ENCODE measurements at places on chromosomes 6 and 20.

GRCh38 chr6:34462551-34462971 is 3.3 kb upstream of the PACSIN1 start:
- no peak for DNase-seq

- peak; percentile 88 for DNase-seq
Observed at GRCh38 chr20:34704177-34705007, at the start of gene TP53INP2. TSS of gene TP53INP2 (plus strand) at chr20:34704344. CDS start at chr20:34708740, 4,396 bp downstream.

DNA sequence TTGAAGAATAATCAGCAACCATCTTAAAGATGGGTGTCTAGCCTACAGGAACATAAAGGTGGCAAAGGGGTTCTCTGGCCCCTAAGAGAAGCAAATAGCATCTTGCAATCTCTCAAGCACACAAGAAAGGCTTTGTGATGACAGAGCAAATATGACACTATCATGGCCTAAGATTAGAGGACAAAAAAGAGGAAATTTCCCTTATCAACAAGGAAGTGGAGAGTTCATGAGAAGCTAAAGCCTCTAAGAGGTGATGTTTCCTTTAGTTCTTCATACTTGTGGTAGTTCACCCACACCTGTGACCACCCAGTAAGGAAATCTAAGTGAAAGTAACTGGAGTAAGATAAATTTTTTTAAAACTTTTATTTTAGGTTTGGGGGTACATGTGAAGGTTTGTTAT is 88.4 kb downstream of the OLIG3 start:
- DNase-seq, result no peak

DNA sequence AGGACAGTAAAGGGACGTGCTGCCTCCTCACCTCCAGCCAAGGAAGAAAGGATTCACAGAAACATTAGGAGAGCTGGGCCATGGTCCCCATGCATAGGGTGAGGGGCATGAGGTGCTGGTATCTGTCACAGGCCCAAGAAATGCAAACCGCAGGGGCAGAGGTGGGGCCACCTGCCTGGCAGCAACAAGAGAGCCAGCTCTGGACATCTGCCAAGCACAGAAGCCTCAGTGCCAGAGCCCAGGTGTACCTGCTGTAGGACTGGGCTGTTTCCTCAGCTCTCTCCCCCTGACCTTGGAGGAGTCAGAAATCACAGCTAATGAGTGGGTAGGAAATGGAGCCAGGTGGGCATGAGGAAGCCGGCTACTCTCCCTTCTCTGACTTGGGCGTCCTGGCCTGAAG is 45.3 kb downstream of the SLC2A12 start:
- no peak for DNase-seq

DNA sequence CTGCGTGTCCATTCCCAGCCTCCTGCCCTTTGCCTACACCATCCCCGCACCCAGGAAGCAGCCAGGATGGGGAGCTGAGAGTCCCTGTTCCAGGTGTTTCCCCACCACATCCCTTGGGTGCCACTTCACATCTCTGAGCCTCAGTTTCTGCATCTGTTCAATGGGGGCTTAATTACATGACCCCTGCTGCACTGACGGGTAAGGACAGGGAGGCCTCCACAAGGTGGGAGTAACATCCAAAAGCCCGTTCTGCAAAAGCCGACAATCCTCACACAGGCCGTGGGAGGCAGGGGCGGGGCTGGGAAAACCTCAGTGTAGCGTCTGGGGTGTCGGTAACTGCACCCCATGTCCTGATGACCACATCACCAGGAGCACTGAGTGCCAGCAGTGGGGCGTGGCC is 41.3 kb downstream of the GRM4 start:
- DNase-seq, result no peak

DNA sequence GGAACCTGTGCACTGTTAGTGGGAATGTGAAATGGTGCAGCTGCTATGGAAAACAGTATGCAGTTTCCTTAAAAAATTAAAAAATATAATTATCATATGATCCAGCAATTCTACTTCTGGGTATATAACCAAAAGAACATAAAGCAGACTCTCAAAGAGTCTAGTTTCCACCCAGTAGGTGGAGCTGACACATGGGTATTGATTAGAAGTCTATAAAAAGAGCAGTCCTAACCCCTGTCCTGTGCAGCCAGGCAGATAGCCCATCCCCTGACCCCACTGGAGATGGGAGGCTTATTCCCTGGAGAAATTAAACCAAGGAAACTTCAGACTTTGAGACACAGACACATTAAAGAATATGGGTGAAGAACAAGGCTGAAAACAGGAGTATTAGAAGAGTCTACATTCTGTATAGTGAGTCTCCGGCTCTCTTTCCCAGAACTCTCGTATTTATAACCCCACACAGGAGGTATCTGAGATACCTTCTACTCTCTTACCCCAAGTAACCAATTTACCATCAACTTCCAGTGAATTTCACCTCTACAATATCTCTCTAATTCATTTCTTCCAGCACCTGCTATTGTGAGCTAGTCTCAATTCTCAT is 92.3 kb downstream of the SEL1L2 start:
- no peak for DNase-seq

DNA sequence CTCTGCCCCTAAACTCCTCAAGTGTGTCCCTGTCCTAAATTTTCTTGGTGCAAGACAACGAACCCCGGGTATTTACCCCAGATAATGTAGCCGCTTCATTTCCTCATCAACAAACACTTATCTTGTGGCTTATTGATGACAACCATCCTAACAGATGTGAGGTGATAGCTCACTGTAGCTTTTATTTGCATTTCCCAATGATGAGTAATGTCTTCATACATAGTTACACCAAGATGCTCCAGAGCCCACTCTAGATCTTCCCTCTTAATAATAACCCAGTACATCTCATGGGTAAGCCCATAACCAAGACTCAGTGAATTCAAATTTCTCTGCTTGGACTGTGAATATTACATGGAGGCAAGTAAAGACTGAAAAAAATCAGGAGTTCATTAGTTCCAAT is 48.2 kb upstream of the BEND6 start:
- DNase-seq, result no peak

DNA sequence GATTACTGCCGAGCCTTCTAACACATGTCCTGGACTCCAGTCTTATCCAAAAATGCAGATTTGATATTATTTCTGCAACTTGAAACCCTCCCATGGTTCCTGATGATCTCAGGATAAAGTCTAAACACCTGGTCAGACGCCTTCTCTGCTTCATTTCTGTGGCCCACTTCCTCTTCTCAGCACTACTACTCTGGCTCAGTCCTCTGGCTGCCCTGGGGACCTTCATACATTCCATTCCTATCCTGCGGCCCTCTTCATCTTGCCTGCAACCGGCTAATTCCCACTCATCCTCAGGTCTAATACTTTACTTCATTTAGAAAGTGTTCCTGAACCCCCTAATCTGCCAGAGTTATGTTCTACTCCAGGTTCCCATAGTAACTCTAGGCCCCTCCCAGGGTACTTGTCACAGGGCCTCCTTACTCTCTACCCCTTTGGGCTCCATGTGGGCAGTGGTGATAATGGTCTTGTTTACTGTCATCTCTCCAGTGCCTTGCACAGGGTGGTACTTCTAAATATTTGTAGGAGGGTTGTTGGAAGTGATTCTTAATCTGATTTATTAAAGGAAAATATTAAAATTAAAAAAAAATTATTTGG is 18.9 kb downstream of the MAN1A1 start:
- no peak for DNase-seq

GRCh38 chr20:59933849-59934585 is 580 bp upstream of the SYCP2 start:
- DNase-seq, result peak; percentile 74

DNA sequence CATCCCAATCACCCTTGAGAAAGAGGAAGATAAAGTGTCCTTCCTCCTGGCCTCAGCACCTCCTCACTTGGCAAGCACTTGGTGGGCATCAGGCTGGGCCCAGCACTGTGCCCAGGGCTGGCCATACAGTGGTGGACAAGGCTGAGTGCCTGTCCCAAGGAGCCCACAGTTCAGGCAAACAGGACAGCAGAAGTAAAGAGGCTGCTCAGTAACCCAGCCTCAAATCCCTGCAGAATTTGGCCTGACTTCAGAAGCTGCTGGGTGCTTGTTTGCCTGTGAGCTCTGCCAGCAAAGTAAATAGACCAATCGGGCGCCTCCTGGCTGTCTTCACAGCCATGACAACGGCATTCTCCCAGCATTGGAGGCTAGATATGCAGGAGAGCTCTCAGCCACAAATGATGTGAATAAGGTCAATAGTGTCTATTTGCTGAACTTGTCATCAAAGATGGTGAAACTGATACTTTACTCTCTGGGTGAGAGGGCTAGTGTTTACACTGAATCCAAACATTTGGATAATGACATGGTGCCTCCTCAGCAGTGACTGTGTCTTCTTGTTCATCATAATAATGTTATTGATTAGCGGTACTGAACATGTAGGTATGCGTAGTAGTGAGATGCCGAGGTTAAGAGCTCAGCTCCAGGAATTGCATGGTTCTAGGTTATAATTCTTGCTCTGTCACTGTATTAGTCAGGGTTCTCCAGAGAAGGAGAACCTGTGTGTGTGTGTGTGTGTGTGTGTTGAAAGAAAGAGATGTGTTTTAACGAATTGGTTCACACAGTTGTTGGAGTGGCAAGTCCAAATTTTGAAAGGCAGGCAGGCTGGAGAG is 36.9 kb upstream of the FANCE start:
- peak; percentile 13 for DNase-seq

DNA sequence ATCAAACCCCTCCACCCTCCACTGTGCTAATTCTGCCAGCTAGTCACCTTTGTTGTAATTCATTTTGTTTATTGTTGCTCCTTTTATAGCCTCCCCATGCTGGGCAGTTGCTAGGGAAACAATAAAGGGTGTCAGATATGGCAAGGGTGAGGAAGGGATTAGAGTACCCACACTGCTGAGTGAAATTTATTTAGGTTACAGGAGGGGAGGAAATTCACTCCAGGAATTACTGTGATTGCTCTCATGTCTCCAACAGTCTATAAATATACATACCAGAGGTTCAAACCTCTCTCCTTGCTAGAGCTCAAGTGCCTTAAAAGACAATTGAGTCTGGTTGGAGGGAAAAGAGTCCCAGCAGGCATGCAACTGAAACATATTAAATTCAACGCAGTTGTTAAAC is 90.6 kb upstream of the ADGRF1 start:
- no peak for DNase-seq

- no peak for DNase-seq
Observed at GRCh38 chr6:3755637-3756545, 4.4 kb upstream of the PXDC1 start.

DNA sequence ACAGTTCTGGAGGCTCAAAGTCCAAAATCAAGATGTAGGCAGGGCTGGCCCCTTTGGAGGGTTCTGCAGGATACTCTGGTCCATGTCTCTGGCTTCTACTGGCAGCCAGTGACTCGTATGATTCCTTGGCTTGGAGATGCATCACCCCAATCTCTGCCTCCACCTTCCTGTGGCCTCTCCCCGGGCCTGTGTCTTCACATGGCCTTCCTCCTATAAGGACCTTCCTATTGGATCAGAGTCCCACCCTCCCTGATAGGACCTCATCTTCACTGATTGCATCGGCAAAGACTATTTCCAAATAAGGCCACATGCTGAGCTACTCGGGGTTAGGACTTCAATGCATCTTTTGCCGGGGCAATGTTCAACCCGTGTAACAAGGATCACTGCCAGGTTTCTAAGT is 509.0 kb downstream of the CD83 start:
- DNase-seq, result no peak

GRCh38 chr6:44342489-44342888 is at the start of gene SPATS1:
TSS of gene SPATS1 (plus strand) at chr6:44342650. CDS start at chr6:44343096, 446 bp downstream.
- peak; percentile 1 for DNase-seq

DNA sequence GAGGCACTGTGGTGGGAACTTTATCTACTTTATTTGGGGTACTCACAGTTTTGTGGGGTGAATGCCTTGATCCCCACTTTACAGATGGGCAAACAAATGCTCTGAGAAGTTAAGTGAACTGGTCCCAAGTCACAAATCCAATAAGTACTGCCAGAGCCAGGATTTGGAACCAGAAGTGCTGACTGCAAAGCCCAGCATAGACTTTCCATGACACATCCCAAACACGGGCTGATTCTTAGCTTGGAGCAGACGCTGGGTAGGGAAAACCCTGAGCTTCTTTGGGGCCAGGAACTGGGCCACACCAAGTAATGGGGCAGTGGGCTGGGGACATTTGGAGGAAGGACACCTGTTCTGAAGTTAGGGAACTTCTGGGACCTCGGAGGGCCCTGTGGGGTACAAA is 20.3 kb downstream of the RIN2 start:
- DNase-seq, result no peak

DNA sequence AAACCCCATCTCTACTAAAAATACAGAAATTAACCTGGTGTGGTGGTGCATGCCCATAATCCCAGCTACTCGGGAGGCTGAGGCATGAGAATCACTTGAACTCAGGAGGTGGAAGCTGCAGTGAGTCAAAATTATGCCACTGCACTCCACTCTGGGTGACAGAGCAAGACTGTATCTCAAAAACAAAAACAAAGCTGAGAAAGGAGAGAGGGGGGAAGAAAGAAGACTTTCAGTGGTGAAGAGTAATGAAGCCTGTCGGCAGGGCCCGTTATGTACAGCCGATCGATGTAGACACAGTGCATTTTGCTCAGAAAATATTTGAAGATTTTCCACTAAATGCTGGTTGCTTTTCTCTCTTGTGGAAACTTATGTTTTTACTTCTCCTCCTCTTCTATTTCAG is 13.8 kb downstream of the VAPB start:
- no peak for DNase-seq

DNA sequence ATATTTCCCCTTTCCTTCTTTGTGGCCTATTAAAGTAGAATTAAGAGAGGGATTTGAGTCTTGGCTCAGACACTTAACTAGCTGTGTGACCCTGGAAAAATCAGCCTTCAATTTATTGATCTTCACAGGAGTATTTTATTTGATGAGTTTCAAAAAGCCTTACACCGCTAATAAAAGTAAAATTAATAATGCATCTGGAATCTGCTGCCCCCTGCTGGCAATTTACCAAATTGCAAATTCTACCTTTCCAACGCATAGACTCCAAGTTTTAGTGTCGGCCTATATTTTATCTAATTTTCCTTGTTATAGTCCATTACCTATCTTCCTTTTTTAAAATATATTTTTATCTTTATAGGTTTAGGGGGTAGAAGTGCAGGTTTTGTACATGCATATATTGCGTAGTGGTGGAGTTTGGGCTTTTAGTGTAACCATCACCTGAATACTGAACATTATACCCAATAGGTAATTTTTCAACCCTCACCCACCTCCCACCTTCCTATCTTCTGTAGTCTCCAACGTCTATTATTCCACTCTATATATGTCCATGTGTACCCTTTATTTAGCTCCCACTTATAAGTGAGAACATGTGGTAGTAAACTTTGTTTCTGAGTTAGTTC is 46.3 kb downstream of the GOPC start:
- peak; percentile 32 for DNase-seq

- no peak for DNase-seq
Observed at GRCh38 chr6:45613656-45614055, 235.9 kb upstream of the SUPT3H start.
